ENCODE measurements at places on chromosomes 13 and 19.

- peak; percentile 30 for DNase-seq
Observed at GRCh38 chr13:39282400-39282972, 244.2 kb downstream of the NHLRC3 start.

DNA sequence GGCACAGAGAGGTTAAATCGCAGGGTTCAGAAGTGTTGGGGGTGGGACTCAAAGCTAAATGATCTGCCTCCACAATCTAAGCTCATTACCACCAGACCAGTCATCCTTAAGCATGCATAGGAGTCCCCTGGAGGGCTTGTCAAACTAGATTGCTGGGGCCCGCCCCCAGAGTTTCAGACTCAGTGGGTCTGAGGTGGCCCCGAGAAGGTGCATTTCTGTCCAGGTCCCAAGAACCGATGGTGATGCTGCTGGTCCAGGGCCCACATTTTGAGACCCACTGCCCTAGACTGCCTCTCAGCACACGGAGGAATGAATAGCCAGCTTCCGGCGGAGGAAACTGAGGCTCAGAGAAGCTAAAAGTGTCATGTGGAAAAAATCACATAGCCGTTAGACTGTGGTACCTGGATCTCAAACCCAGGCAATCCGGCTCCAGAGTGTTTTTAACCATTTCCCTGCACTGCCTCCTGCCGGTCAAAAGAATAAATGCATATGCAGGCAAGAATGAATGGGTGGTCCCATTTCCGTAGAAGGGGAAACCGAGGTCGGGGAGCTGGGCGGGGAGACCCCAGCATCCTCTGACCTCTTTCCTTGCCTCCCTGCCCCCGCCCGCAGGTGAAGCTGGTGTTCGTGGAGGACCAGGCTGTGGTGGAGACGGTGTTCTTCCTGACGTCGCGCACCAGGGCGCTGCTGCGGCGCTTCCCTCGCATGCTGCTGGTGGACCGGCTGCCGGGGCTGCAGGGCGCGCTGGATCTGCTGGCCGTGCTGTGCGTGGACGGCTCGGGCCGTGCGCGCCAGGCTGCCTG, 23.8 kb downstream of the ZSWIM9 start:
- DNase-seq = peak; percentile 15

GRCh38 chr19:50861010-50861409, 6.3 kb downstream of the KLK3 start:
- no peak for DNase-seq

GRCh38 chr19:9535934-9536333, 2.5 kb downstream of the ZNF426 start:
- DNase-seq = no peak

DNA sequence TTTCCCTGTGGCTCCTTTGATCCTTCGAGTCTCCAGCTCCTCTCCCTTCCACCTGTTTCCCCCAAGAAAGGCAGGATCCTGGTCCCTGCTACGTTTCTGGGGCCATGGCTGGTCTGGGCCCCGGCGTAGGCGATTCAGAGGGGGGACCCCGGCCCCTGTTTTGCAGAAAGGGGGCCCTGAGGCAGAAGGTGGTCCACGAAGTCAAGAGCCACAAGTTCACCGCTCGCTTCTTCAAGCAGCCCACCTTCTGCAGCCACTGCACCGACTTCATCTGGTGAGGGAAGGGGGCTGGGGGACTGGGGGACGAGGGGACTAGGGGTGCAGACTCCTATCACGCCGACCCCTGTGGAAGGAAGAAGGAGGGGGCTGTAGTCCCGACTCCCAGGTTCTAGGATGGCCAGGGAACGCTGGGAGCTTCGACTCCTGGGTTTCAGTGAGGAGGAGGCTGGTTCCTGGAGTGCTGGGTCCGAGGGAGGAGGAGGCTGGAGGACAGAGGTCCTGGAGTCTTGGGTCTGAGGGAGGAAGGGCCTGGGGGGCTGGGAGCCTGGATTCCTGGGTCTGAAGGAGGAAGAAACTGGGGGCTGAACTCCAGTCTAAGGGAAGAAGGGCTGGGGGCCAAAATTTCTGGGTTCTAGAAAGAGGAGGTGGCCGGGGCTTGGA, 524 bp downstream of the PRKCG start:
- no peak for DNase-seq

DNA sequence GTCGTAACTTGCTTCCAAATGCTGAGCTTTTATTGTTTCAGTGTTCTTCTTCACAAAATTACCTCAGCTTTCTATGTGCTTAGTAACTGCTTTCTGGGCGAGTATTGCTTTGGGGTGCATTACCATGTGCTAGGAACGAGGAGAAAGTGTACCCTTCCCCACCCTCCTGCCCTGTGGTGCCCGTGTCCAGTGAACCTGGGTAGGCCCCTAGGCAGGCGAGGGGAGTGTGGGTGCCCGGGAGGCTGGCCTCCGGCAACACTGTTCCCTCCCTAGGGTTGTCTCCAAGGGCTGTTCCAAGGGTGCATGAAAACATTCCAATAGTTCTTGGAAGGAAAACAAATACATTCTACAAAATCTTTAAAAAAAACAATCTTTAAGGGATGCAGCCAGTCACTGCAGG, 216.5 kb upstream of the SOX1 start:
- no peak for DNase-seq

DNA sequence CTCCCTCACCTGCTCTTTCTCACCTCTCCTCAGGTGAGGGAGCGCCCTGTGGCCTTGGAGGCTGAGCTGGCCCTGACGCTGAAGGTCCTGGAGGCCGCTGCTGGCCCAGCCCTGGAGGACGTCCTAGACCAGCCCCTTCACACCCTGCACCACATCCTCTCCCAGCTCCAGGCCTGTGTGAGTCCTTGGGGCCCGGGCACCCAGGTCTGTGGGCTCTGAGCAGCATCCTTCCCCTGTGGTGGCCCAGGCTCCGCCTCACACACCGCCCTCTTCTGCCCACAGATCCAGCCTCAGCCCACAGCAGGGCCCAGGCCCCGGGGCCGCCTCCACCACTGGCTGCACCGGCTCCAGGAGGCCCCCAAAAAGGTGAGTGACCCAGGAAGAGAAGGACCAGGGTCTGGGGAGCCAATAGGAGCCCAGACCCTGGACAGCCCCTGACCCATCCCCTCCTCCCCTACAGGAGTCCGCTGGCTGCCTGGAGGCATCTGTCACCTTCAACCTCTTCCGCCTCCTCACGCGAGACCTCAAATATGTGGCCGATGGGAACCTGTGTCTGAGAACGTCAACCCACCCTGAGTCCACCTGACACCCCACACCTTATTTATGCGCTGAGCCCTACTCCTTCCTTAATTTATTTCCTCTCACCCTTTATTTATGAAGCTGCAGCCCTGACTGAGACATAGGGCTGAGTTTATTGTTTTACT, 1.9 kb downstream of the IFNL1 start:
- DNase-seq = no peak

DNA sequence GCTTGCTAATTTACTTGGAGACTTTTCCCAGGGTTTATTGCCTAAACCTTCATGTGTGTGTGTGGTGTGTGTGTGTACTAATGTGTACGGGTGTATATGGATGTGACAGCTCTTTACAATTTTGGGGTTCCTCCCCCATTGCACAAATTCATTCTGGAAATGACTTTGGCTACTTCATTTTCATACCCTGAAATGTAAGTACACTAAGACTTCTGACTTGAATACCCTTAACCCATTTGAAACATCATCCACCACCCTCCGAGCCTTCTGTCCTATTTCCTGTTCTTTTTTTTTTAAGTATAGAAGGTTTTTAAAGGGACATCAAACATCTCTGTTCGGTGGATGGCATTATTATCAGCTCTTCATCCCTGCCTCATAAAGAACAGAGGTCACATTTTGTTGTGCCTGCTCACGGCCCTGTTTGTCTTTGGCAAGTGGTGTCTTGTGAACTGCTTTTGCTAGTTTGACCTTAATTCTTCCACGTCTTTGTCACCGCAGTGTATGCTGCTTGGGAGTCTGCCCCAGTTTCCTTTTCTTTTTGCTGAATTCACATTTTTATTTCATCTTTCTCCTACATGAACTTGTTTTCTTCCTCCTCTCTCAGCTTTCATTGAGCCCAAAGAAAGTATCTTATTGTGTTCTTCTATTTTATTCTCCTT, 228.3 kb downstream of the FOXO1 start:
- no peak for DNase-seq

GRCh38 chr13:22642088-22642487, 538.7 kb upstream of the SGCG start:
- no peak for DNase-seq

DNA sequence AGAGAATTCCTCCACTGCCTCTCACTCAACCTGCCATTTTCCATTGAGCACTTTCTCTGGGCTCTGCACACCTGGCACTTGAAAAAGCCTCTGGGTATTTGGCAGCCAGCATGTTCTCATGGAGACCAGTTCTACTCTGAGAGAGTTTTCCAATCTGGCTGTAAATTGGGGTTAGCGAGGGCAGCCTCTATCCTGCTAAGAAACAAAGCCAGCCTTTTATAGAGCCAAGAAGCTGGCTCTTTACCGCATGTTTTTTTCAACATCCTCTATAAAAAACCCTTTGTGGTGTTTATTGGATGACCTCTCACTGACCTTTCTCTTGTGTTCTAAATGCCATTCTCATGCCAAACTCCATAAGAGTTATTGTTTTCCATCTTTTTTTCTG, 52.6 kb upstream of the RCBTB2 start:
- no peak for DNase-seq

GRCh38 chr13:112968910-112969691, at the start of gene MCF2L:
Gene MCF2L, plus strand, starts transcription at chr13:112969214. Its CDS starts 166 bp downstream, at chr13:112969380.
- peak; percentile 11 for DNase-seq

DNA sequence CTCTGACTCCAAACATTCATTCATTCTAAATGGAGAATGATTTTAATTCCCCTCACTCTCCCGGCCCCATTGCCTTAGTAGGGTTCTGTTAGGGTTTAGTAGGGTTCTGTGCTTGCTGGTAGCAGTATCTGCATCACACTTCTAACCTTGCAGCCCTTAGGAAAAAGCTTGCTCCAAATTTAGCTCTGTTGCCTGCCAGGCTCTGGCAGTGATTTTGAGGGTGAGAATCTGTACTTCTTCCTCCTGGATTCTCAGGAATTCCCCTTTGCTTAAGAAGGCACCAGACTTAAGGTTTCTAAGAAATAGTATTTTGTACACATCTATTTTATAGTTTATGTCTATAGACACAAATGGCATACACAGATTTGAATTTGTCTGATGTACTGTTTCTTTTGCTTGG, 14.7 kb downstream of the B3GLCT start:
- no peak for DNase-seq

DNA sequence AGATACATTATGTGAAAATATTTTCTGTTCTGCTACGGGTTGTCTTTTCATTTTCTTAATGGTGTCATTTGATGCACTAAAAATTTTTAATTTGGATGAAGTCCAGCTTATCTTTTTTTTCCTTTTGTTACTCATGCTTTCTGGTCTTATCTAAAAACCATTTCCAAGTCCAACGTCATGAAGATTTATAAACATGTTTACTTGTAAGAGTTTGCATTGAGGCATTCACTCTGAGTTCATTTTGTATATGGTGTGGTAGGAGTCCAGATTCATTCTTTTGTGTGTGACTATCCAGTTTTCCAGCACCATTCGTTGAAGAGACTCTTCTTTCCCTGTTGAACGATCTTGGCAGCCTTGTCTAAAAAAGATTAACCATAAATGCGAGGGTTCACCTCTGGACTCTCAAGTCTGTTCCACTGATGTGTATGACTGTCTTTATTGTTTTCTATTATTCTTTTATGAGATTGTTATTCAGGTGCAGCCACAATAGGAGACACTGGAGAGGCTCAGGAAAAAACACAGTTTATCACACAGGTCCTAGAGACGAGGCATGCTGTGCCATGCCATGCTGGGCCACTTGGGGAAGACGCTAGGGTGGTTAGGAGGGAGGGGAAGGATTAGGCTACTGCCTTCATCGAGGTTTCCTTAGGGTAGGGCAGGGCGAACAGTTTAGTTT, 35.0 kb downstream of the NAA16 start:
- no peak for DNase-seq

- DNase-seq = peak; percentile 72
Observed at GRCh38 chr19:19600793-19601330, 17.6 kb downstream of the PBX4 start.

GRCh38 chr19:35085947-35086346, 29.7 kb upstream of the FXYD3 start:
- no peak for DNase-seq

DNA sequence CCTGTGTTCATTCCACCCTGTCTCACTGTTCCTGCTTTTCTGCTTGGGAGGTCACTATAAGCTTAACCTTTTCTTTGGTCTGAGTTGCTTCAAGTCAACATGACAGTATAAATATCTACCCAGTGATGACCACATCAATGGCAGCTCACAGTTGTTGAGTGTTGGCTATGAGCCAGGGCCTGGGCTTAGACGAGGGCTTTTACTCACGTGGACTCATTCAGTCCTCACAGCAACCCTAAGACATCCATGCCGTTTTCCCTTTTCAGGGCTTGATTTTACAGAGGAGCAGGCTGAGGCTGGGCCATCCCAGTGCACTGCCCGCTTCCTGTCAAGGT, 10.2 kb upstream of the CCDC97 start:
- DNase-seq = peak; percentile 49

DNA sequence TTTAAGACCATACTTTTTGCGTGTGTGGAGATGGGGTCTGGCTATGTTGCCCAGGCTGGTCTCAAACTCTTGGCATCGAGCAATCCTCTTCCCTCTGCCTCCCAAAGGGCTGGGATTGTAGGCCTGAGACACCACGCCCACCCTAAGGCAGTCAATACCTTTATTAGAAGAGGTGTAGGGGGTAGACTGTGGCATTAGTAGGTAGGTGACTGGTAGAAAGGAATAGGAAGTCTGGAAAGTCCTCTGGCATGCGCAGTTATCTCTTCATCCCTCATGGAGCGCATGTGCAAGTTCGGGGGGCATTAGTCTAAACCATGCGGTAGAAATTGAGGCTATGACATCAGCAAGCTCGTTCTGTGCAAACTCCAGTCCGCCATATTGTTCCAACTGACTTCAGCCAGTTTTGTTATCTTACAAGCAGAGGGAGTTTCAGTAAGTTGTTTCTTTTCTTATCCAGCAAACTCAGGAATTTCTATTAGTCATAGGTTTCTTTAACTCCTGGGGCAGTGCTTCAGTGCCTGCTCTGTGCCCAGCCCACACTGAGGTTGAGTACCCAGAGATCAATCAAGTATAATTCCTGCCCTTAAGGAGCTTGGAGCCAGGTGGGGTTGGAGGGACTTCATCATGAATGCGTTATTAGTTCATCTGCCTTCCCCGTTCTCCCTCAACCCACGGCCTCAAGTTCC, 7.3 kb upstream of the RANBP3 start:
- no peak for DNase-seq
